ENCODE measurements at places on chromosomes 7 and 10.
A peak's percentile ranks its signal among the peaks of the same experiment; 100 is the strongest.

- DNase-seq, result no peak
These were observed 206.7 kb downstream of the POU6F2 start for GRCh38 chr7:39184391-39184790.

DNA sequence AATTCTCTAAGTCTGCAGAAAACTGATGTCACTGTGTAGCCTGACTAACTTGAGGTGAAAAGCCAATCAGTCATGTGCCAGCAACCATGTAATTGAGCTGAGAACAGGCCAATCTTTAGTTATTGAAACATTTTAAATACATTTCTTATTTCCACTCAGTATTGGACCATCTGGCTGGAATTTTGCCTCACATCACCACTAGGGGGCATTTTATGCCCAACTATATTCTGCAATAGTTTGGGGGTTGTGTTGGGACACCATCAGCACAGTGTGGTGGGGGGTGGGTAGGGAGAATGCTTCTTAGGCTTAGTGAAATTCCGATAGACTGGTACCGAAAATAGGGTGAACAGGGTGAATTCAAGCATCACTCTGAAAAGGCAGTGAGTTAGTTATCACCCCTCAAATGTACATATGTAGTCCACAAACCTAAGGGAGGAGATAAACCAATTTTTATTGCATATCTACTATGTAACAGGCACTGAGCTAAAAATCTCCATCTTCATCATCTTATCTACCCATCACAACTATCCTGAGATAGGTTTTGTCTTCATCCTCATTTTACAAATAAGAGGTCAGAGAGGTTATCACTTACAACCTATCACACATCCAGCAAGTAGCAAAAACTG lies 17.8 kb downstream of the NPSR1 start:
- DNase-seq, result no peak

- no peak for DNase-seq
These were observed 217.2 kb upstream of the MKLN1 start for GRCh38 chr7:131110297-131111080.

GRCh38 chr7:56092789-56093531 lies at the start of gene PHKG1:
PHKG1 (minus strand) TSS chr7:56092952; CDS start chr7:56088941, 4,011 bp downstream.
- peak; percentile 55 for DNase-seq

DNA sequence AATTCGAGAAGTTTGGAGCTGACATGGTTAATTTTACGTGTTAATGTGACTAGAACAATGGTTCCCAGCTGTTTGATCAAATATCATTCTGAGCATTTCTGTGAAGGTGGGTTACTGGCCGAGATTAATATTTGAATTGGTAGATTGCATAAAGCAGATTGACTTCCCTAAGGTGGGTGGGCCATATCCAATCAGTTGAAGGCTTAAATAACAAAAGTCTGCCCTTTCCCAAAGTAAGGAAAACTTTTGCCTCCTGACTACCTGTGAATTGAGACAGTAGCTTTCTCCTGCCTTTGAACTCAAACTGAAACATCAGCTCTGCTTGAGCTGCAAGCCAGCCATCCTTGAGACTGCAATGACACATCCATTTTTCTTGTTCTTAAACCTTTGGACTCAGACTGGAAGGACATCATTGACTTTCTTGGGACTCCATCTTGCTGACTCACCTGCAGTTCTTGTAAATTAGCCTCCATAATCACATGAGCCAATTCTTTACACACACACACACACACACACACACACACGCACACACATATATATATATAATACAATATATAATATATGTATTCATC lies 63.1 kb upstream of the LRRTM3 start:
- DNase-seq, result no peak

DNA sequence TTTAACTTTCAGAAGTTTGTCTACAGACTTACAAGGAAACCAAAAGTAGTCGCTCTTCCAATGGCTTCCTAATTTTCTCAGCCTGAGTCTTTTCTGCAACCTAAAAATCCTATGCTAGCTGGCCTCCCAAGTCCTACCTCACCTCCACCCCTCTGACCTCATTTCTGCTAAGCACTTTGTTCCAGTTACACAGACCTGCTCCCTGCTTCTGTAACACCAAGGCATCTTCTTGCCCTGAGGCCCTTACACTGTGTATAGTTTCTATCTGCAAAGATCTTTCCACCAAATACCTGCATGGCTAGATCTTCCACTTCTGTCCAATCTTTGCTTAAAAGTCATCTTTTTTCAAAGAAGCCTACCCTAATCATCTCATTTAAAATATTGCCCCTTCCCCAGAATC lies 1.9 kb upstream of the SNX13 start:
- no peak for DNase-seq

DNA sequence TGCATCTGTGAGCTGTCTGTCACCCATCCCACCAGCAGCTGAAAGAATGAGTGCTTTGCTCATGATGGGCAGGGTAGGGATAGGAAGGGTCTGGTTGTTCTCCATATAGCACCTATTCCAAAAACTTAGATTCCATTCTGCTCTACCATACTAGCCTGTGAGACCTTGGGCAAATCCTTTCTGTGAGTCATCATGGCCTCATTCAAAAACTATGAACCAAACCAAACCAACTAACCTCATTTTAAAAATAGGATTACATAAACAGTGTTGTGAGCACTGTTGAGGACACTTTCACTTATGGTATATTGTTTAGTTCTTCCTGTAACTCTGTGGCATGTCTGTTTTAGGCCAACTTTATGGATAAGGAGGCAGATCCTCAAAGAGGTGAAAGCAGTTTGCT lies 30.9 kb upstream of the STEAP4 start:
- DNase-seq, result no peak

- no peak for DNase-seq
These were observed 224.5 kb downstream of the SEMA3A start for GRCh38 chr7:83970081-83970480.

GRCh38 chr10:84665883-84666463 lies 337.6 kb downstream of the CCSER2 start:
- DNase-seq, result no peak

DNA sequence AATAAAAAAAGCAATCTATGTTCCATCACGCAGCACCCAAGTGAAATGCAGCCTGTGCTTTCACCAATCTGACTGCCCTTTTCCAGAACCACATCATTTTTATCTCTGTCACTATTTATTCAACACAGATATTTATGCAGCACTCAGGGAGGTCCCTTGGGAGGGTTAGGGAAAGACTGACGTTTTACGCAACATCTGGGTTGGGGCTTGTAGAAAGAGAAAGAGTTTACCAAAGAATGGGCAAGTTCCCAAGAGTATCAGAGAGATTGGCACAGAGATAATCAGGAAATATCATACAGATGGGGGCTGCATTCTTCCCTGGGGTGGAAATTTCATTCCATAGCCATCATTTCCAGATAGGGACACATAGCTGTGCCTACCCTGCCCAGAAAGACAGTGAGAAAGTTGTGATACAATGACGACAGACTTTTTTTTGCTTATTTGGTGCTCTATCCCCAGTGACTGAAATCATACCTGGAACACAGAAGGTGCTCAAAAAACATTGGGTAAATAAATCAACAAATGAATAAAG lies 474.2 kb downstream of the CALN1 start:
- DNase-seq, result no peak

Measured in NCI-H2029 (cell line).